ENCODE measurements at places on chromosomes 4 and X.

DNA sequence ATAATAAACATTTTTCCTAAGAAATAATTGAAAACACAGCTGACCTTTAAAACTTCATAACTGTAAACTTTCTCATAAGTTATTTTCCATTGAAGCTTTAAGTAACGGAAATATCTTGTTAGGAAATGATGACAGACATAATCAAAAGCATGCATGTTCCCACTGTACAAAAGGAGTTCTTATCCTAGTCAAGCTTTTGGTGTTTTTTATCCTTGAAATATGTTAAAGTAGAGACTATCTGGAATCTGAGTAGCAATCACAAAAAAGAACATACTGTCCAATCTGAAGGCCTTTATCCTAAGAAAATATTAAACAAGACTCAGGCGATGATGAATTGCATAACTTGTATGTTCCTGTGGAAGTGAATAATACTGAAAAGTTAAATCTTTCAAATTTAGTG, 14.4 kb downstream of the GEMIN8 start:
- peak; percentile 54 for DNase-seq

GRCh38 chrX:10569946-10570345, 50.4 kb downstream of the MID1 start:
- DNase-seq: peak; percentile 46

DNA sequence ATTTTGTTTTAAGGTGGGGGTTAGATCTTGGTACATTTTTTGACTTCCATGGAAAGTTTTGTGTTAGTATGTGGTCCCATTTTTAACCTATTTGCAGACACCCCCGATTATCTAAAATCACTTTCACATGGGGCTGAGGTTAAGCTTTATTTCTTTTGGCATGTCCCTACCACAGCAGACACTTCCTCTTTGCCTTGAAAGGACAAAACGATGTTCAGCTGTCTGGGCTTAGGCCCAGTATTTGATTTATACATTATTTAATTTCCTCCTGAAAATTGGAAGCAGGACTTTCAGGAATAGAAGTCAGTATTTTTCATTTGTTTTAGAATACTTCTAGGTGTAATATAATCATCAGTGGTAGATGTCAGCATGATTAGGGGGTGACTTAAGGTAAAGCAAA, 112.4 kb upstream of the SPRY1 start:
- DNase-seq: peak; percentile 11

DNA sequence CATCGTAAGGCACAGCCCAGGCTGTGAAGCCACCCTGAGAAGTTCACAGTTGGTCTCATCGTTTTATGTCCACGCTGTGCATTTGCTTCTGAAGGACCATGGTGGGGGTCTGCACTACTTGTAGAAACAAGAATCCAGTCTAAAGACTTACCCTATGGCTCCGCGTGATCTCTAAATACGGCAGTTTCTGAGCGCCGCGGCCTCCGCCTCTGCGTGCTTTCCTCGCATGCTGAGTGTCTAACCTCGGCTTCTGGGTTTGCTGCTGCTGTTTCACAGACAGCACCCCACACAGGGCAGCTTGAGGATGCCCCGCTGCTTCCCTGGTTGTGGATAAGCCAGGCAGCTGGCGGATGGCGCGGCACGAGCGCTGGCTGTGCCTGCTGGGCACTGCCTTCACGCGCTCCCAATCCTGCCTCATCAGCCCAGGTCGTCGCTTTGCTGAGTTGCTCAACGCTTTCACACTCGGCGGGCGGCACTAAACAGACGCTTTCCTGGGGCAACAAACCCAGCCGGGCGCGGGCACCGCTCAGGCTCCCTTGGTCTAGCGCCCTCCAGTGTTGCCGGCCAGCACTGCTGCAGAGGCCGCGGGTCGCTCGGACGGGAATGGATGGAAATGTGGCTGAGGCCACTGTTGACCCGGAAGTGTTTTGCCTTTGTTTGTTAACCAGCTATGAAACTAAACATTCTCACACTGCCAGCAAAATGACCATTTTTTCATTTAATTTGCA, 39.2 kb downstream of the FGFRL1 start:
- DNase-seq: peak; percentile 38

DNA sequence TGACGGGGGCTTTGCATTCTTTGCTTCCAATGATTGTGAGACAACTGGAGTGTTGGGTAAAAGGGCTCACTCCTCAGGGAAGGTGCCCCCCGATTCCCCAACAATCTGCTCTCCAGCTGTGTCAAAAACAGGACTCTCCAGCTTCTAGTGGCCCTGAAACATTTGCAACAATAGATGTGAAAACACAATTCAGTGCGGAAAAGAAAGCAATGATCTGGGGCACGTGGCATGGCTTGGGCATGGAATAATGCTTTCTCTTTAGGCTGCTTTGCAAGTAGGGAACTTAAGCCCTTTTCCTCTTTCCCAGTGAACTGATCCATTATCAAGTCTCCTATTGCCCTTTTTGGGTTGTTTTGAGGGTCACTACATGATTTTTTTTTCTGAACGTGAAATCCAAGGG, 239.9 kb downstream of the C4orf33 start:
- no peak for DNase-seq

GRCh38 chr4:101555341-101555880, 208.1 kb upstream of the PPP3CA start:
- no peak for DNase-seq

DNA sequence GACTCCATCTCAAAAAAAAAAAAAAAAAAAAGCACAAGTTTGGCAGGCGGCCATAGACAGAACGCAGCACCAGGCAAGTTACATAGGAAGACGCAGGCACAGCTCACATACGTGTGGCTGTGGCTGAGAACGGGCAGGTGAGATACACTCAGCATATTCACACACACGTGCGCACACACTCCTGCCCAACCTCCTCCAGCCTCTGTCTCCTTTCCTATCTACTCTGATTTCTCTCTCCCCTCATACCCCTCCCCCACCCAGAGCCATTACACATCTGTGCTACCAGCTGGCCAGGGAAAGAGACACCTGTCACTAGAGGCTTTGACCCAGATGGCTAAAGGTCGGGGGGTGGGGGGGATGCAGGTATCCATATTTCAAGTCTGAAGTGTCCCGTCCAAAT, 2.2 kb upstream of the SLC38A5 start:
- no peak for DNase-seq

DNA sequence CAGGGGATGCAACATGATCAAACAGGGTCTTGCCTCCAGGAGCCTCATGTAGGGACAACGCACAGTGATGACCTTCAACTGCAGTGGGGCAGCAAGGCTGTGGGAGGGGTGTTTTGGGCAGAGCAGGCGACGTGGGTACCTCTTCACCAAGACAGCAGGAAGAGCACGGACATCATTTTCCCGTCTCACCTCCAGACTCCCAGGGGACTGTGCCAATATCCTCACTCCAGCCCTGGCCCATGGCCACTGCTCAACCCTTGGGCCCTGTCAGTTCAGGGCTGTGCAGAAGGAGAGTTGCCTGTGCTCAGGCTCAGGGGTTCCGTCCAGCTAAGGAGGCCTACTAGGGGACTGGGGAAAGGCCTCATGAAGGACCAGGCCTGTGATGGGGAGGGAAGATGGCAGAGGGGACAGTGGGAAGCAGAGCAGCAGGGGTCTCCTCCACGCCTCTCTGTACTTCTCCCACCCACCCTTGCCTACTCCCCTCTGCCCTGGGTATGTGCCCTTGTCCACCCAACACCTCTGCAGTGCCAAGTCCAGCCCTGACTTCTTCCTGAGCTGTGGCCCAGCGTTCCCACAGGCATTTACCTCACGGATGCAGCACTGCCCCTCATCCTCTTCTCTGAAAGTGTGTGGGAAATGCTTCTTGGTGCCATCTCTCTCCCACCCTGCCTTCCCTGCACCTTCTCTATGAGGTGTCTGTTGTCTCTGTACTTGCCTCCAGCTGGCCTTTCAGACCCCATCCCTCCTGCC, 1.4 kb downstream of the IL9R start:
- no peak for DNase-seq

GRCh38 chr4:94583914-94584641, 132.3 kb downstream of the PDLIM5 start:
- DNase-seq: no peak

DNA sequence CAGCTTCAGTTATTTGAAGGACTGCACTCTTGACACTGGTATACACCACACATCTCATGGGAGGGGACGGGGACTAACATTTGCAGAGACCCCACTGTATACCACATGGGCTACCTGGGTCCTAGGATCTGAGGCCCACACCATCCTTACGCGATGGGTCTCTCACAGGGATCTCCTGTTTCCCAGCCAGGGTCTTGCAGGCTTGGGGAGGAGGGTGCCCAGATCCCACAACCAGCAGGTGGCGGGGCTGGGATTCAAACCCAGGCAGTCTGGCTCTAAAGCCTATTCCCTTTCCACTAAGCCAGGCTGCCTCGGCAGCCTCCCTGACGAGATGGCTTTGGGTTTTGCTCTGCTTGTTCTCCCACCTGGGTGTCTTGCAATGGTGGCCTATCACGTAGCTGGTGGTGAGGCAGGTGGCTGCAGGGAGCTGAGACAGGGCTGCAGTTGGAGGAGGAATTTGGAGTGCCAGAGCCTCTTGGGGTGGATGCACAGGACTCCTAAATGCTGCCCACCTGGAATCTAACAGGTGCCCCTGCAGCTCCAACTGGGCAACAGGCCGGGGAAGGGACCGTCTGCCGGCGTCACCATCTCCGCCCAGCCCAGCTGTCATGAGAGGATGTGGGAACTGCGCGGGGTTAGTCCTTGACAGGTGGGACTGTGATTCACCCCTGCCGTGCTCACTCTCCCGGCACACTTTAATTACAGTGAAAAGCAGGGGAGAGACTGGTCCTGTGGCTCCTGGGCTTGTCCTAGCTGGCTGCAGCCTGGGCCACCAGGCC, 110.7 kb downstream of the PSAPL1 start:
- no peak for DNase-seq

DNA sequence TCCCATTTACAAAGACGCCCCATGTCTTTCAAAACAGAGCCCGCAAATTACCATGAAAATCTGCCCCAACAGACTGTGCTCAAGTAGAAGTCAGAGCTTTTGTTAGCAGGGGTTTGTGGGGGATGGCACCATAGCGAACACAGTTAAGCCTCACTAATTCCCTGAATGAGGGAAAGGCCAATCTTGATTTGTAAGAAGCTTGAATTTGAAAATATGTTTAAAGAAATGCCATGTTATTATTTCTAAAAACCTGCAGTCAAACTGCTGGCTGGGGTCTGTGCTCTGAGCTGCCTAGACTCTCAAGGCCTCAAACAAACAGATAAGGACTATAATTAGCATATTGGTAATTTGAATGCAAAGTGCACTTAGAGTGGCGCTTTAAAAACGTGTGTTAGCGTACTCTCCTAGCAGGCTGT, 9.4 kb upstream of the PAK3 start:
- DNase-seq: no peak

- no peak for DNase-seq
These were observed 638.9 kb downstream of the MID1IP1 start for GRCh38 chrX:39439906-39440798.

DNA sequence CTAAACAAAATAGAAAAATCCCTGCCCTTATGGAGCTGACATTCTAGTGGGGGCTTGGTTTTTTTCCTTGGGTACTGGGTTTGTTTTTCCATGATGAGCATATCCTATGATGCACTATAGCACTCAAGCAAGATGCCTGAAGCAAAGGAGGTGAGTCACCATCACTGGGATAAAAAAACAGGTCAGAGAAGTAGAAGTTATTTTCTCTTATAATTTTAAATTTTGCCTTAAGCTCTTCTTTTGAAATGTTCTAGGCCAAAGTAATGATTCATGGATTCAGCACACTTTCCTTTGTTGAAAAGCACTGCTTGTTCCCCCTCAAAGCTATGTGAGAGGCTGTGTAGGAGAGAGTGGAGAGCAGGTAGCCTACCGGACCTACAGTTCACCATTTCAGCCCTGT, 15.2 kb upstream of the CXCL2 start:
- DNase-seq: peak; percentile 63

- DNase-seq: no peak
These were observed 231.5 kb upstream of the AGTR2 start for GRCh38 chrX:115939070-115939469.

DNA sequence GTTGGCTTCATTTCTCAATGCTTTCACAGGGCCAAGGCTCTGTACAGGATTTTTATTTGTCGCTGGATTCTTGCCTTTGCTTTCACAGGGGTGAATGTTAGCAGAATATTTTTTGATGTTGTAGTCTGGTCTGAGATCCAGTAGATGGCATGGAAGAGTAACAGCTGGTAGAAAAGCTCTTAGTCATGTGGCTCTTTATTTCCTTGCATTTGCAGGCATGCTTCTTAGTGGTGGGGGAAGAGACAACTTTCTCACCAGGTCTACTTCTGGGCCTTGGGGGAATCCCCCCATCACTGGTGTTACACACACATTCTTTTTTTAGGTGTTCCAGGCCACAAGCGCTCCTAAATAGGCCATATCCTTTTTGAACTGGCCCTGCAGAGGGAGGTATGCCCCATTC, 58.2 kb upstream of the DKK2 start:
- DNase-seq: peak; percentile 65

- DNase-seq: no peak
These were observed 253.3 kb upstream of the ETNPPL start for GRCh38 chr4:109016200-109016599.

GRCh38 chr4:45094684-45095083, 368.3 kb upstream of the GNPDA2 start:
- no peak for DNase-seq

DNA sequence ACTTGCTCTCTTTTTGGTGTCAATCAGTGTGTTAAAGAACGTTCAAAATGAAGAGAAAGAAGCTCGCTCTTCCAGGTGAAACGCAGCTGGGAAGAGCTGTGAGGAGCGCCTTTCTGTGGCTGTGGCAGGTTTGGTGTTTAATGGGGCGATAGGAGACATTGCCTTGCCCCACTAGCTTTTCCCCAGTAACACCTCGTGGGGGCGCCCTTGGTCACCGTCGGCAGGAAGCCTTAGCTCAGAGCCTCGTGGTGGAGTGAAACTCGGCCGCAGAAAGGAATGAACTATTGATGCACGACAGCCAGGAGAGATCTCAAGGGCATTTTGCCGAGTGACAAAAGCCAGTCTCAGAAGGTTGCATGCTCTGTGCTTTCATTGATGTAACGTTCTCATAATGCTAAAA, 65.1 kb downstream of the GPR143 start:
- DNase-seq: no peak

GRCh38 chr4:112094330-112094729, 50.9 kb upstream of the FAM241A start:
- DNase-seq: no peak

DNA sequence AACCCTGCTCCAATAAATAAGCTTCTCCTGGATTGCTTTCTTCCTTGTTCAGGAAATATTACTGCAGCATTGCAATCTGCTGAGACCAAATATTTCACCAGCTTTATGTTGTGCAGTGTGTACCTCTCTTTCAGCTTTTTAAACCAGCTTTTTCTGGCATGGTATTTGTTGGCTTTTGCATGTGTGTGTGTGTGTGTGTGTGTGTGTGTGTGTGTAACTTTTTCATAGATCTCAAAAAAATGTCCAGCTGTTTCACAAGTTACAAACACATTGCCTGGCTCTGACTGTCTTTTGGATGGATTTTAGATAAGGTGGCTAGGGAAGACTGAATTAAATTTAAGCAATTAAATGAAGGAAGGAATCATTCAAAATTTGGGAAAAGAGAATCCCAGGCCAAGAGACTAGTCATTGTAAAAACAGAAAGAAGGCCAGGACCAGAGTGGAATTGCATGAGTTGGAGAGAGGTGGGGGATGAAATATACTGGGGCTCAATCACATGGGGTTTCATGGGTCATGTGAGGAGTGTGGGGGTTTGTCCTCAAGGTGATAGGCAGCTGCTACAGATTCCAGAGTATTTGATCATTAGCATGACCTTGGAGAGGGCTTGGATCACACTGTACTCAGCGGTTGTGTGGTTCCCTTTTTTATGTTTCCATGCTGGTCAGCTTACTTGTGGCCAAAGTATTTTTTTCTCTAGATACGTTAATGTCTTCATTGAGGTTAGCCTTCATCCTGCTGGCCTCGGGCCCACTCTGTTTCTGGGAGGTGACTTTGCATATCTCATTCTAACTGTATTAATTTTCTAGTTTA, 357.7 kb upstream of the BOD1L1 start:
- DNase-seq: peak; percentile 59

- no peak for DNase-seq
These were observed 29.8 kb upstream of the SMAD1 start for GRCh38 chr4:145451895-145452294.

Measured in cardiac fibroblast (primary cell).